Activated CD4-positive, alpha-beta T cell treated with anti-CD3 and anti-CD28 coated beads, Interleukin-2, amount 10 ng/mL, durations not matched to agents 24 days and 14 days (primary cell): ENCODE measurements at places on chromosomes 5 and 9. TPM values are rescaled to one million over a fixed set of nuclear protein-coding genes. Genes with fewer than 3 reads are reported as not detected.
A peak's percentile ranks its signal among the peaks of the same experiment; 100 is the strongest.

The TNFSF15 gene
- 1.4 and 1.5 TPM in 2 replicates for total RNA-seq

The NDUFS6 gene
- total RNA-seq, result 37.8 and 40.3 TPM in 2 replicates

The DAB2 gene
- not detected in 2 replicates for total RNA-seq

The TMOD1 gene
- total RNA-seq, result 0.71 and 0.91 TPM in 2 replicates

The ALG2 gene
- 29.2 and 31.0 TPM in 2 replicates for total RNA-seq

The MAT2B gene
- total RNA-seq, result 104 and 105 TPM in 2 replicates

The HRCT1 gene
- not detected in 2 replicates for total RNA-seq

The TYRP1 gene
- not detected in 2 replicates for total RNA-seq

The MTMR12 gene
- 26.5 and 29.8 TPM in 2 replicates for total RNA-seq

The OTP gene
- not detected in 2 replicates for total RNA-seq

The BTNL3 gene
- not detected in 2 replicates for total RNA-seq

The FGF1 gene
- not detected in 2 replicates for total RNA-seq

The NDUFAF2 gene
- 38.0 and 39.5 TPM in 2 replicates for total RNA-seq

The TEX48 gene
- total RNA-seq, result 0.52 and 0.56 TPM in 2 replicates

GRCh38 chr9:4138781-4139180, 161.1 kb downstream of the GLIS3 start:
- no peak for DNase-seq

- no peak for DNase-seq
Measured at GRCh38 chr5:157387683-157388093, 72.3 kb upstream of the NIPAL4 start.

- no peak for DNase-seq
Measured at GRCh38 chr5:3342271-3343100, 253.1 kb upstream of the IRX1 start.

DNA sequence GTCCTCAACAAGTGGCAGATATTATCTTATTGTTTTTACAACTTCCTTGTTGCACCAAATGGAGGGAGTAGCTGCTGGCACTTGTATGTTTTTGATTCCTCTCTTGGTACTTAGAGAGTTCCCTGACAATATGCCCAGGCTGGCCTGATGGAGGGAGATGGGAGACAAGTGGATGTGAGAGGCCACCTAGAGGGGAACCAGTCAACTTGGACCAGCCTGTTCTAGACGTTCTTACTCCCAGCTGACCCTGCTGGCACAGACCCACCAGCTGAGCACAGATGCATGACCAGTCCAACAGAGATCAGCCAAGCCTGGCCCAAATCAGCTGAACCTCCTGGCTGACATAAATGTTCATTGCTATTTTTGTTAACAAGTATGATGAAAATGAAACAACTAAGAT, 60.9 kb upstream of the GDNF start:
- no peak for DNase-seq

GRCh38 chr9:137103206-137103999, 11.1 kb downstream of the DPP7 start:
- no peak for DNase-seq

DNA sequence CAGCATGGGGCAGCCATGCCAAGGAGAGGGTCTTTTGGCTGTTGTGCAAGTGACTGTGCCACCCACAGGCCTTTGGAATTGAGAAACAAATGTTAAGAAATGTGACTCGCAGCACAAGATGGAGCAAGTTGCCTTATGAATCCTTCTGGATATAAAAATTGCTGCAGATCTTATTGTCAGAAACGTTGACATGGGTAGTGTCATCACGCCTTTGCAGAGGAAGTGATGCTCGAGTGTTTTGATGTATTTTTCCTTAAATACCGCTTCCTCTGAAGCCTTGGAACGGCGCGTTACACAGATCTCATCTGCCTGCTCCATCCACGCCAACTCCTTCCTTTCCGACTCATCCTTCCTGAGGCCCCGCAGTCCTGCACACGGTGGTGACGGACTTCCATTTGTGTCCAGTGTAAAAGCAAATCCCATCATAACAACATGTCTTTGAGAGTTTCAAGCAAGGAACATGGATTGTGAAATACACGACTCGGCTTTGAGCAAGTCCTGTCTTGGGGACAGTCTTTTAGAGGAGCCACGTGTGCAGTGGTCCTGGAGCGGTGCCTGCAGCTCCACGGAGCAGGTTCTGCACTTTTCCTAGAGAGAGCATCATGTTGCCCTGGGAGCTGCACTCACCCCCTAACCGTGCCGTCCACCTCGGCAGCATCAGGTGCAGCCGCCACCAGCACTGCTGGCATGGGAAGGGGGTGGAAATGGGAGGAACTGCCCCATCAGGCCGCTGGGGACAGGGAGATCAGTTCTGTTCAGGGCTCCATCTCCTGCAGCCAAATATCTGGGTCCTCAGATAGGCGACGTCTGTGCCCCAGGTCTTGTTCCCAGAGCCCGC, 15.1 kb downstream of the ROPN1L start:
- no peak for DNase-seq

DNA sequence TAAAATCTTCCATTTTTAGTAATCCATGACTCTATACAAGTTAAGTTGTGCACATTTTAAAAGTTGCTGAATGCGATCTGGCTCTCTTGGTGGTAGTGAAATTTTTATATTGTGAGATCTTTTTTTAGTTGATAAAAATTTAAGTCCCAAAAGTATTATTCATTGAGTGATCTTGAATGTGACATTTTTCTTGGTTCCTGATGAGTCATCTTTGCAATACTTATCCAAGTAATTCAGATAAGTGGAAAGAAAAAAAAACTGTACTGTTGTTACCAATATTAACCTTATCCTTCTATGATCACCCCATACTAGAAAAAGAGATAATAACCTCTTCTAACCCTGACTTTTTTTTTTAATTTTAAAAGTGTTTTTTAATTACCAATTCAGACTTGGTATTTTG, 601.3 kb downstream of the PSAT1 start:
- DNase-seq, result no peak

DNA sequence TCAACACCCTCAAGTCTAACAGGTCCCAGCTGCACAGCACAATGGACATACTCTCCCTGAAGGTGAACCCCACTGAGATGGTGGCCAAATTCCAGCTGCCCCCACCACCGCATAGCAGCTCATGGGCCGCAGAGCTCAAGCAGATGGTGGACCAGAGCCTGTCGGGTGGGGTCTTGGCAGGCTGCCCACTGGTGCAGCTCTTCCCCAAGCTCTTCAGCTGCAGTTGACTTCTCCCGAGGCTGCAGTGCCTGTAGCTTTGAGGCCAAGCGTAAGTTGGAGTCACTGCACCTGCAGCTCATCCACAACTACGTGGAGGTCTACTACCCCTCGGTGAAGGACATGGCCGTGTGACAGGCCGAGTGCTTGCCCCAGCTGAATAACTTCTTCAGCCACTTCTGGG, 56.6 kb upstream of the SPTLC1 start:
- no peak for DNase-seq

- peak; percentile 74 for DNase-seq
Measured at GRCh38 chr9:129336601-129337331, 158.7 kb upstream of the IER5L start.
